ENCODE measurements at places on chromosomes 5 and 9.

DNA sequence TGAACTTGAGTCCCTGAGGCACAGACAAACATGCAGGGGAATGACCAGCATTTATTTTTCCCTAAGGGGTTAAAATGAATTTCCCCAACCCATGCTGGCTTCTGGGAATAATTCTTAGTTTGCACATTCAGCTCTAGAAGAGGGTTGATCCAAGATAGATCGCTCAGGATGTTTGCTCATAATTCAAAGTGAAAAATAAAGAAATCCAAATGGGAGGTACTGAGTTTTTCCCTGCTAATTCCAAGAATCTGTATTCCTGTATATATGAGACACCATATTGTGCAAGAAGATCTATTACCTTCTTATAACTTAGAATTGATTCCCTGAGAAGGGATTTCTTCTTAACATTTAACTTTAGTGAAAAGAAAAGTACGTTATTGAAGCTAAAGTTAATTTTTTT is 96.2 kb downstream of the VCAN start:
- no peak for DNase-seq

DNA sequence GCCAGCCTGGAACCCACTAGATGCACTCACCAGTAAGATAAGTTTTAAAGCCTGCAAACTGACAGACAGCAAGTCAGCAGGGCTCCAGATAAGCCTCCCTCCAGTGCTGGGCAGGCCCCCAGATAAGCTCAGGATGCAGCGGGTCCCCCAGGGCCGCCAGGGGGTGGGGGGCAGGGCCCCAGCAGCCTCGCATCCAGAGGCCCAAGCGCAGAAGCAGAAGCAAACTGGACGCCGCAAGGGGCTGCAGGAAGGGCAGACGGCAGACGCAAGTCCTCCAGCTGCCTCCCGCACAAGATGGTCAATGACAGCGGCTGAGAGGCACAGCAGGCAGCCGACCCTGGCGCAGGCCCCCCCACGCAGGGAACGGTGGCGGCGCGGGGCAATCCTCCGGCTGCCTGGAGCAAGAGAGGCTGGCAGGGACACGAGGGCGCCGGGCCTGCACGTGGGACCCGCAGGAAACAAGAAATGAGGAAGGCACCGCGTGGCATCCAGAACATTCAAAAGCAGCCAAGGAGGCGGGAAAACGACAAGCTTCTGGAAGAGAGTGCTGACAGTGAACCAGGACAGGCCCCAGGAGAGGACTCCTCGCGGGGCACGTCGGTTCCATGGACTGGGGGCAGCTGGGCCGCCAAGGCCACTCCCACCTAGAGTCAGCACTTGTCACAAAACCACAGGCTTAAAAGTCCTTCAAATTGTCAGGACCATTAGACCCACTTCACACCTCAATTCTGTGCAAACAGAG is 49.8 kb downstream of the ROR2 start:
- no peak for DNase-seq

DNA sequence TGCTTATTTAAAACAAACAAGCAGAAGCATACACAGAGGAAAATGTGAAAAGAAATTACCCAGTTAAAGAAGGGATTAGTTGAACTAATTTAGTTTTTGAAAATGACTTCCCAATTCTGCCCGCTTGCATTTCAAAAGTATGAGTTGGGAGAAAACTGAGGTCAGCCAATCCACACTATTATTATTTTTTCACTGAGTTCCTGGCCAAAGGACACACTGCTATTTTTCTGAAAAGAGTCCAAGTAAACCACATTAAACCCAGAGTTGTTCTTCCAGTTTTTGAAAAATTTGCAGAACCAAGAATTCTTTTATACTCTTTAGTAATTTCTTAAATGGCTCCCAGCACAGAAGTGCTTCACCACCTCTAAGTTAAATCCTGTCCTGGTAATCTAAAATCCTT is 7.5 kb downstream of the SMU1 start:
- DNase-seq: no peak

GRCh38 chr5:53055365-53055764 is 54.2 kb downstream of the MOCS2 start:
- DNase-seq: no peak

- no peak for DNase-seq
Observed at GRCh38 chr9:14246951-14247350, 67.0 kb downstream of the NFIB start.

GRCh38 chr5:100708645-100709171 is 173.5 kb downstream of the FAM174A start:
- no peak for DNase-seq

DNA sequence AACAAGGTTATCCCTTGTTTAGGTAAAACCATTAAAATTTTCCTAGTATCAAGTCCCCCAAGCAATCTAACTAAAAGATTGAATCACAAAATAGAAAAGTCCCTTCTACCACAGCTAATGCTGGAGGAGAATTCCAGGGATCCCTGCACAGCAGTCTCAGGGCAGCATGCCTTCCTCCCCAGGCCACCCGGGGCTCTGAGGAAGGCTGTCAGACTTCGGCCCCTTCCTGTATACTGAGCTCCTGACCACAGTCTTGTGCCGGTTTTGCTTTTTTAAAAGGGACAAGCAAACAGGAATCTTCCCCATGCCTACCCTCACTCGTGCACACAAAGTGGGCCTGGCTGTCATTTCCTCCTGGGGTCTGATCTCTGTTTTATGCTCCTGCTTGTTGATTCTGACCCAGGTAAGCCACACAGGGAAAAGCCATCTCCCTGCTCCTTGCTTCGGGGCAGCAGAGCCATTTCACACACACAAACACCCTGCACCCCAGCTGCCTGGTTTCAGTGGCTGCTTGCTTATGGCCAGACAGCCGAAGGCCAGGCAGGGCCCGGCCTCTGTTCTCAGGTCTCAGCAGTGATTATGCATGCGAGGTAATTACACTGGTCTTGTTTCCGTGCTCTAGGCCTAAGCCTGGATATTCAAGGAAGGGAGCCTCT is 211.9 kb downstream of the NXNL2 start:
- no peak for DNase-seq

DNA sequence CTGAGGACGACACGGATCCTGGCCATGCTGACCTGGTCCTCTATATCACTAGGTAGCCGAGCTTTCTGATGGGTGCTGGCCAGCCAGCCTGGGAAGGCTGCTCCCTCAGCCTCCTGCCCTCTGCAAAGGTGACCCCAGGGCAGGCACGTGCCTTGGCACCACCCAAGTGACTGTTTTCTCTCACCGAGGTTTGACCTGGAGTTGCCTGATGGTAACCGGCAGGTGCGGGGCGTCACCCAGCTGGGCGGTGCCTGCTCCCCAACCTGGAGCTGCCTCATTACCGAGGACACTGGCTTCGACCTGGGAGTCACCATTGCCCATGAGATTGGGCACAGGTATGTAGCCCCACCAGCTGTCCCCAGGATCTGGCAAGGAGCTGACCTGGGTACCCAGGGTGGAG is 3.8 kb downstream of the ADAMTS13 start:
- no peak for DNase-seq

- no peak for DNase-seq
Observed at GRCh38 chr5:15425766-15426165, 74.2 kb upstream of the FBXL7 start.

DNA sequence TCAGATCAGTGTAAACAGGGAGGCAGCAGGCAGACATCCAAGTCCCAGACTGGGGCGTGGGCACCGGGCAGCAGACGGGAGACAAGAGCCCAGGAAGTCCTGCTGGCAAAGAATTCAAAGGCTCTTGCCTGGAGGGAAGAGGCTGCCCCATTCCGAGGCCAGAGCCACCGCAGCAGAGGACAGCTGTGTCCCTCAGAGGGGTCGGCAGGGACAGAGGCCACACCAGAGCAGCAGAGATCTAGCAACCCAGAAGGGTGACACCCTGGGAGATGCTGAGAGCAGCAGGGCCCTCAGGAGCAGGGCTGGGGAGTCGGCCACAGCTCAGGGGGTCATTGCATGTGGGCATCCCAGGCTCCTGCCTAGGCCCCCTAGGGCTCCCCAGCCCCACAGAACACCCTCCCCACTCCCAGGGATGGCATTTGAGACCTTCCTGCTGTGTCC is 29.1 kb downstream of the ADAMTS2 start:
- DNase-seq: no peak

- DNase-seq: no peak
Observed at GRCh38 chr9:122572456-122572855, 10.7 kb downstream of the OR1L8 start.

GRCh38 chr5:36842087-36842486 is 34.5 kb upstream of the NIPBL start:
- DNase-seq: no peak

- DNase-seq: no peak
Observed at GRCh38 chr9:90822866-90823265, 21.2 kb downstream of the SYK start.

- DNase-seq: no peak
Observed at GRCh38 chr5:115796656-115797055, 19.8 kb downstream of the CDO1 start.

DNA sequence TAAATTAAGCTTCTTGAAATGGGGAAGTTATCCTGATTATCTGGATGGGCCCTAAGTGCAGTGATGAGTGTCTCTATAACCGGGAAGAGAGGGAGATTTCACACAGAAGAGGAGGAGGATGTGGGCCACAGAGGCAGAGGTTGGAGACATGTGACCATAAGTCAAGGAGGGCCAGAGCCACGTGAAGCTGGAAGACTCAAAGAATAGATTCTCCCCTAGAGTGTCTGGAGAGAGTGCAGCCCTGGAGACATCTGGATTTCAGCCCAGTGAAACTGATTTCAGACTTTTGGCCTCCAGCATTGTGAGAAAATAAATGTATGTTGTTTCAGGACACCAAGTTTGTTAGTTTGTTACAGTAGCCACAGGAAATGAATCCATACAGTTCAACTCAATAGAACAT is 442.9 kb downstream of the NTRK2 start:
- DNase-seq: no peak

DNA sequence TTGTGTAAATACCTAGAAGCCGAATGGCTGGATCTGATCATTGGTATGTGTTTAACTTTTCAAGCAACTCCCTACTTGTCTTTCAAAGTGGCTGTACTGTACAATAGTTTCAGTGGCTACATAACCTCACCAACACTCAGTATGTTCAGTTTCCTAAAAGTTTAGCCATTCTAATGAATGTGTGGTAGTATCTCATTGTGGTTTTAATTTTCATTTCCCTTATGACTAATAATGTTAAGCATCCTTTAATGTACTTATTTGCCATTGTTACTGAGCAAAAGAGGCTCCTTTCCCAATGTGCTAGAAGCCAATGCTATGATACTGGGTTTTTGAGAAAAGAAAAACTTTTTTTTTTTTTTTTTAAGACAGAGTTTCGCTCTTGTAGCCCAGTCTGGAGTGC is 27.8 kb upstream of the ALDOB start:
- no peak for DNase-seq

GRCh38 chr9:23926368-23926767 is 100.3 kb upstream of the ELAVL2 start:
- no peak for DNase-seq

GRCh38 chr5:30926218-30926617 is 267.3 kb upstream of the CDH6 start:
- DNase-seq: no peak

GRCh38 chr9:17005056-17005823 is 129.6 kb upstream of the CNTLN start:
- DNase-seq: no peak

- DNase-seq: peak; percentile 96
Observed at GRCh38 chr5:177454397-177455035, 7.9 kb downstream of the PRR7 start.

- no peak for DNase-seq
Observed at GRCh38 chr9:133369422-133369821, 6.4 kb downstream of the SURF4 start.

GRCh38 chr9:135487281-135488012 is 7.9 kb downstream of the PPP1R26 start:
- DNase-seq: no peak

DNA sequence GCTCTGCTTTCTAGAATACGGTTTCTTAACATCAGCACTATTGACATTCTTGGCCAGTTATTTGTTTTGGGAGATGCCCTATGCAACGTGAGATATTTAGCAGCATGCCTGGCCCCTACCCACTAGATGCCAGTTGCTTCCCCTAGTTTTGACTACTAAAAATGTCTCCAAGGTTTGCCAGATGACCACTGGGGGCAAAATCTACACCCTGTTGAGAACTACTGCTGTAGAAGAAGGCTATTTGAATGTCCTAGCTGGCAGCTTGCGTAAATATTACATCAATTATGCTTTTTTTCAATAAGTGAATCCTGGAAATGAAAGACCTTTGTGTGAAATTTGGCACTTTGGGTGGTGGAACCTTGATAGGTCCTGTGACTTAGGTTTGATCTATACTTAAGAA is 5.0 kb downstream of the NCBP1 start:
- DNase-seq: no peak

- no peak for DNase-seq
Observed at GRCh38 chr5:168446983-168447619, 39.2 kb upstream of the RARS1 start.

DNA sequence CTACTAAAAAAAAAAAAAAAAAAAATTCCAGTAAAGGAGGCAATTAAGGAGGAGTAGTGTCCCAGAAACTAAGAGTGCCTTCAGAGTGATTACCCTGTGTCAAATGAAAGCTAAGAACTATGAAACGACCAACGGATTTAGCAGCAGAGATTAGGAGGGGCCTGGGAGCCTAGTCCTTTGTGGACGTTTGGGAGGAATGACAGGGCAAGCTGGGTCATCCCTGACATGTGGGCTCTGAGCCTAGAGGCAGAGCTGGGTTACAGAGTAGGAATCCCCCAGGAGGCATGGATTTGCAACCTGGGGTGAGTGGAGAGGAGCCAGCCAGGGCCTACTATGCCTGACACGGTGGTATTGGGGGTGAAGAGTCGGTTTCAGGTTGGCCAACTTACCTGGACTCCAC is 4.3 kb upstream of the ARID3C start:
- no peak for DNase-seq

DNA sequence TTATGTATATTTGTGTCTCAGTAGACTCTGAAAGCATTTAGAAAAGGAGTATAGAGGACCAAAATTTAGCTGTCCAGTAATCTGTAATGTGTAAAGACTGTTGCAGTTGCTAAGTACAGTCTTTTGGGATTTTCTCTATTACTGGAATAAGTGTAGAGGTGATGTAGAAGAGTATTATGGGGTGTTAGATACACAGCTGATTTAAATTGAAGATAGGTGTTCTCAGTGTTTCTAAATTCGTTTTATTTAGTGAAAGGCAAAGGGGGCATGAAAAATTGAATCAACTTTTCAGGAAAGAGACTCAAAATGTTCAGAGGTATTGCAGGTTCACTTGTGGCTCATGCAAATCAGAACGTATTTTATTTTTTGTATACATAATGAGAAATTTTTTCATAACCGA is 13.6 kb downstream of the SMAD5 start:
- DNase-seq: no peak

- DNase-seq: no peak
Observed at GRCh38 chr5:142618130-142618523, 67.8 kb downstream of the FGF1 start.

GRCh38 chr5:159588941-159589340 is 258.7 kb upstream of the IL12B start:
- no peak for DNase-seq

DNA sequence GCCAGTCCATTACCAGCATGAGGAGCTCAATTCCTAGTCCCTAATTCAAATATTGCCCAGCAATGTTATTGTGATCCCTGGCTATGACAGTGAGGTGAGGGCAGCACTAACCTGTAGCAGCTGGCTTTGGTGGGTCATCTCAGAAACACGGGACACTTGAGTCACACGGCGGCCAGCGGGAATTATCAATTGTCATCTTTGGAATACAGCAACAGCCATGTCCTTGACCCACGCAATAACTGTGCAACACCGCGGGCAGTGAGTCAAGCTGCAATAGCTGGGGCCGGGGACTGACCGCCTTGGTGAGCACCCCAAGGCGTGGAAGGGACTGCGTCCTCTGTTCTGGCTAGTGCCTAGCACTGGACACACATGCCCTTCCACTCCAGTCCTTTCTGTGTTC is 62.5 kb upstream of the ALDH1B1 start:
- no peak for DNase-seq

GRCh38 chr9:127049581-127049980 is 72.9 kb downstream of the ANGPTL2 start:
- no peak for DNase-seq

All from neural crest cell (in vitro differentiated cells).